Stimulated activated CD8-positive, alpha-beta memory T cell treated with anti-CD3 and anti-CD28 coated beads, Interleukin-15, amount 100 ng/mL, for 4 hours (primary cell): ENCODE measurements at places on chromosomes 3 and 15.

DNA sequence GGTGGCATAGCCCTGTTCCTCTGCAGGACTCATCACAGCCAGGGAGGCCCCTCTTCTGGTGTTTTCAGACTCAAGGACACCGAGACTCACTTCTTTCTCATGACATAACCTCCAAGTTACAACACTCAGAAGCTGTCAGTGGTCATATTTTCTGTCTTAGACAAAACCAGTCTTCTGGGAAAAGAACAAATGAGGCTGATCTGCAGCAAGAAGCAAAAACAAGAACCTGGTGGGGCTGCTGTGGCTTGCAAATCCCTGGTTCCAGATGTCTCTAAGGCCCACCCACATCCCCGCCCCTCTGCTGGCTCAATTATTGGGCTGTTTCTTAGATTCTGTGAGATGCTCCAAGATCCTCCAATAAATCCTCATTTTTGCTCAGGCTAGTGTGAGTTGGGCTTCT is 16.6 kb upstream of the LOXL1 start:
- no peak for DNase-seq

DNA sequence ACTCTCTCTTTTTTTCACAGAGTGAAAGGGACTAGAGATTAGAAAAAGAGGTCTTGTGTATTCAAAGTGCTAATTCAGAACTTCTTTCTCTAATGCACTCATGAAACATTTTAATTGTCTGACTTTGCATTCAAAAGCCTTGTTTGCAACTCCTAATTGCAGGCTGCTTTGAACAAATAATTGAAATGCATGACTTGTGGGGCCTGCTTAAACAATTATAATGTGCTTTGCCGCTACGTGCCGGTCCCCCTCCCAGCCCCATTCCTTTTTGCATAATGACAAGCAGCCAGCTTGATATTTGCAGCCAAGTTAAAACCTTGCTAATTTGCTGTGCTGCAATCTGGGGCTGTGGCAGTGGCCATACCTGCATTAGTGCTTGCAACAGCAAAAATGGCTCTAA is 114.5 kb downstream of the FOXB1 start:
- no peak for DNase-seq

- DNase-seq = no peak
Measured at GRCh38 chr15:64235552-64235951, 72.7 kb upstream of the PPIB start.

- no peak for DNase-seq
Measured at GRCh38 chr3:44016818-44017217, 224.9 kb upstream of the TOPAZ1 start.

GRCh38 chr3:31096661-31097395 is 202.4 kb upstream of the GADL1 start:
- no peak for DNase-seq

DNA sequence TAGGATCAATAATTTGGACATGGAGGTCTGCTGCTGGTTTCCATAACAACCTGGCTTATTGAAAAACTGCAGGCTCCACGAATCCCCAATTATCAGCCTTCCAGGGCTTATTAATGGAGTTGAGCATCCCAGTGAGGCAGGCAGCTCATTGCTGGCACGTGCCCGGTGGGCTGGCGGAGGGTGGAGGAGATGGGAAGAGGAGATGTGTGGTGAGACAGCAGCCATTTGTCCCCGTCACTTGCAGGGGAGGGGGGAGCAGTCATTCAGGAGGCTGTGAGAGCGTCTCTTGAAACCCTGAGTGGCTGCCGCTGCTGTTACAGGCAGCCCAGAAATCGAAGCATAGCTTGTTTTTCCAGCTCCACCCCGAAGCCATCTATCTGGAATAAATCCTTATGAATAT is 70.6 kb downstream of the GAP43 start:
- no peak for DNase-seq

GRCh38 chr15:69469467-69470201 is 17.0 kb downstream of the RPLP1 start:
- no peak for DNase-seq

DNA sequence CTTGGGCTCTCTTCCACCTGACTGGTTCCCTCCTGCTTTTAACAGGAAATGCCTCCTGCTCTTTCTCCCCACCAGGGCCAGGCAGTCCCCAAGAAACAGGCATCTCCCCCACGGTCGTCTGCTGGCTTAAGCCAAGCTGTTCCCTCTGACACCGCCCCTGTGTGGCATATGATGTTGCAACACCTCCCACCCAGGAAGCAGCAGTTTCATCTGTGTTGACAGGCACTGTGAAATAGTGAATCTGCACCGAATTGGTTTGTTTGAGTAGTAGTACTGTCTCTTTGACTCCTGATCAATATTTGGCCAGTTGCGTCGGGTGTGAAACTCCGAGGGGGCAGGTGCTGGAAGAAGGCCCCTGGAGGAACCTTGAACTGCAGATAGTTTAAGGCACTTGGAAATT is 188.8 kb downstream of the FEZF2 start:
- no peak for DNase-seq
